Iris pigment epithelial cell (primary cell): ENCODE measurements at places on chromosomes 13 and 19.
A peak's percentile ranks its signal among the peaks of the same experiment; 100 is the strongest.

- DNase-seq = no peak
These were observed 56.7 kb downstream of the GNG7 start for GRCh38 chr19:2645826-2646225.

DNA sequence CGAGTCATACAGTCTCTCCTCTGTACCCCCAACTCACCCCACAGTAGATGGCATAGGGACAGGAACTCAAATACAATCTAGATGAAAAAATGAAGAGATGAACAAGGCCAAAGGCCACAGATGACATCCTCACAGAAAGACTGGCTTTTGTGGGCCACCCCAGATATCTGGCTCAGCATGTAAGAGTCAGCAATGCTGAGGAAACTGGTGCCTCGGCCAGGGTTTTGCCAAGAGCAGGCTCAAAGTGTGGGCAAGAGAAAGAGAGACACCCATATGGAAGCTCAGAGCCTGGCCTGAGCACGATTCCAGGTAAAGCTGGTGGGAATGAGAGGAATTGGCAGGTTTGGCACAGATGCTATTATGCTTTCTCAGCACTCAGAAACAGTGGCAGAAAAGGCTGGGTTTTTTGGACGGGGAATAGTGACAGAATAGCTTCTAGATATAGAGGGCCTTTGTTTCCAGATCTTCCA lies 460.6 kb downstream of the FOXO1 start:
- DNase-seq = no peak

GRCh38 chr13:30002577-30002976 lies 152.2 kb upstream of the UBL3 start:
- DNase-seq = peak; percentile 77

- DNase-seq = no peak
These were observed 113.8 kb downstream of the SLITRK6 start for GRCh38 chr13:85685436-85685835.

- no peak for DNase-seq
These were observed 83.3 kb upstream of the OLFM4 start for GRCh38 chr13:52945348-52945747.
